ENCODE measurements at places on chromosomes 2 and 18. TPM values are rescaled to one million over a fixed set of nuclear protein-coding genes. Genes with fewer than 3 reads are reported as not detected.

RIT2 gene
- not detected for total RNA-seq

MITD1 gene
- total RNA-seq, result 64.1 TPM

TEX44 gene
- total RNA-seq, result not detected

ASTL gene
- total RNA-seq, result 2.5 TPM

HRH4 gene
- not detected for total RNA-seq

GKN2 gene
- not detected for total RNA-seq

MOCOS gene
- total RNA-seq, result not detected

CELF4 gene
- total RNA-seq, result not detected

PLGLB1 gene
- not detected for total RNA-seq

TCF23 gene
- total RNA-seq, result not detected

HADHB gene
- 65.1 TPM for total RNA-seq

TPO gene
- not detected for total RNA-seq

NPHP1 gene
- total RNA-seq, result 1.1 TPM

TUBB6 gene
- 2.7 TPM for total RNA-seq

RASGRP3 gene
- total RNA-seq, result 1.9 TPM

ZNF804A gene
- not detected for total RNA-seq

CLEC4F gene
- not detected for total RNA-seq

METTL21A gene
- total RNA-seq, result 18.6 TPM

TSPYL6 gene
- not detected for total RNA-seq

LCT gene
- total RNA-seq, result 0.07 TPM

DNAH6 gene
- total RNA-seq, result 0.62 TPM

All from activated naive CD4-positive, alpha-beta T cell treated with anti-CD3 and anti-CD28 coated beads for 36 hours (primary cell).